ENCODE measurements at places on chromosomes 5 and 9.
A peak's percentile ranks its signal among the peaks of the same experiment; 100 is the strongest.

GRCh38 chr5:138721979-138722378 is 31.2 kb upstream of the CTNNA1 start:
- DNase-seq, result no peak

- DNase-seq, result no peak
Measured at GRCh38 chr9:21758540-21758939, 43.9 kb upstream of the MTAP start.

GRCh38 chr5:151178777-151179488 is 21.4 kb upstream of the ANXA6 start:
- no peak for DNase-seq

- no peak for DNase-seq
Measured at GRCh38 chr5:117020999-117021398, 446.4 kb upstream of the SEMA6A start.

GRCh38 chr5:157172403-157172802 is 6.3 kb upstream of the GARIN3 start:
- DNase-seq, result no peak

- DNase-seq, result no peak
Measured at GRCh38 chr5:54558362-54558761, 40.8 kb downstream of the SNX18 start.

DNA sequence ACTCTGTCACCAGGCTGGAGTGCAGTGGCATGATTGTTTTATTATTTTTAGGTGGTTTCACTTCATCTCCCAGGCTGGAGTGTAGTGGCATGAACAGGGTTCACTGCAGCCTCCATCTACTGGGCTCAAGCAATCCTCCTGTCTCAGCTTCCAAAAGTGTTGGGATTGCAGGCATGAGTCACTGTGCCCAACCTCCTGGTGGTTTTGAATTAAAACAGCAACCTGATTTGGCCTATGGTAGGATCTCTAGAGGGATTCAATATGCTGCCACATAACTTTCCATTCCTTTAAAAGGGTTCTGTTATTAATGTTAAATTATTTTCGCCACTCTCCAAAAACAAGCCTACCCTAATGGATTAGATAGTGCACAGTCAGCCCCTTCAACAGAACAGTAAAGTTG is 9.9 kb upstream of the HSPA4 start:
- peak; percentile 48 for DNase-seq

DNA sequence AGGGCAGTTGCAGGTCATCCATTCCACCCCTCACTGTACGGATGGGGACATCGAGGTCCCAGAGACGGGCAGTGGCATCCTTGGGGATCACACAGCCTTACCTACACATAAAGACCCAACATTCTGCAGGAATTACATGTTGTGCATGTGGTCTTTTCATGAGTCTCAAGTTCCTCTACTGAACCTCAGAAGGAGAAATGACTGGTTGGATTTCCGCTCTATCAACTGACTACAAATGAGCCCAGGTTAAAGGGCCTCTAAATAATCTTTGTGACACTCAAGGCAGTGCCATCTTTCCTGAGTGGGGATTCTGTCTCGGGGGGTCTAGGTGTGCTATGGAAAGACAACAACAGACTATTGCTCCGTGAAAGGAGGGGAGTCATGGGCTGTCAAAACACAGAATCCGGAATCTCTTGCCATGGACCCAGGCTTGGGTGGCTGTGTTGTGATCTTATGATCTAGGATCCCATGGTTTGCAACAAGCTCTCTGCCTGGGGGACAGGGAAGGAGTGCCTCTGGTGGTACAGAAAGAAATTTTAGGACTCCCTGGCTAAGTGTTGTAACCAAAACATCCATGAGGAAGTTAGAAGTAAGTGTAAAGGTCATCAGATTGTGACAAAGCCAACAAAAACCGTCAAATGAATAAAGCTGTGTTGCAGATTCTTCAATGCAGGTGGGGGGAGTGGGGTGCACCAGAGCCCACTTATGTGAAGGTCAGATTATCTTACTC is 1.9 kb upstream of the SLC31A2 start:
- no peak for DNase-seq

DNA sequence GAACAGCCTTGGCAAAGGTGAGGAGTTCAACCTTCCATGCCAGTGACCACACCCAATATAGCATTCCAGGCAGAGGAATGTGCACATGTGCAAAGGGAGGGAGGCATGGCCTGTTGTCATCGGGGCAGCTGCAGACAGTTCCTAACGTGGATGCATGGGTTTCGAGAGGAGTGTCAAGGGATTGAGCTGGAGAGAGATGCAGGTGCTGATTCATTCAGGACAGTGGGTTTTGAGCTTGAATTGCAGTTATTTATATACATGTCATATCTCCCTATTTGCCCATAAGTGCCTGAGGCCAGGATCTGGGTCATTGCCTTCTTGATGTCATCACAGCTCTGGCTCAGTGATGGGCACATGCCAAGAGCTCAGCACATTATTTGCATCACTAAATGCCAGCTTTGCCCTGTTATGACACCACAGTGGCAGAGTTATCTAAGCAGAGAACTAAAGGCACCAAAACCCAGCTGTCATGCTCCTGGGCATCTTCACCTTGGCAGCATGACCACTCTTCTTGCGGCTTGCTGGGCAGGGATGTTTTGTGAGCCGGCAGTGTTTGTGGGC is 278.0 kb downstream of the NTRK2 start:
- no peak for DNase-seq

- DNase-seq, result no peak
Measured at GRCh38 chr5:158050421-158050820, 191.5 kb upstream of the CLINT1 start.

- DNase-seq, result no peak
Measured at GRCh38 chr9:131333771-131334628, 44.5 kb downstream of the PLPP7 start.

GRCh38 chr9:72855890-72856523 is 96.8 kb downstream of the ALDH1A1 start:
- no peak for DNase-seq

DNA sequence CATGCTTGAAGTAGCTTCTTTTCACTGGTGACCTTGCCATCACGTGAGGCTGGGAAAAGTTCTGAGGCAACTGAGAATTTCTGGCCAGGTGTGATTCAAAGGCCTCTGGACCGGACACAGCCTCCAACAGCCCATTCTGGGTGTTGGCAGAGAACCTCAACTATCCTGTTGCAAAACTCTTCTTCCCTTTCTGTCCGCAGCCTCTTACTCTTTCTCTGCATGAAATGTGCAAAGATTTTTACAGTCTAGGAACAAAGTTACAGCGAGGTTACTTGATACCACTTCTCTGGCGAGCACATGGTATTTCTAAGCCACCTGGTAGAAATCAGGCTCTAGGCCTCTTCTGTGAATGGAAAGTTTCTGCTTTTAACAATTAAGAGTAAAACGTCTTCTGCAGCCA is 79.2 kb downstream of the FREM1 start:
- no peak for DNase-seq

- DNase-seq, result peak; percentile 62
Measured at GRCh38 chr5:171342362-171343111, 33.5 kb downstream of the TLX3 start.

DNA sequence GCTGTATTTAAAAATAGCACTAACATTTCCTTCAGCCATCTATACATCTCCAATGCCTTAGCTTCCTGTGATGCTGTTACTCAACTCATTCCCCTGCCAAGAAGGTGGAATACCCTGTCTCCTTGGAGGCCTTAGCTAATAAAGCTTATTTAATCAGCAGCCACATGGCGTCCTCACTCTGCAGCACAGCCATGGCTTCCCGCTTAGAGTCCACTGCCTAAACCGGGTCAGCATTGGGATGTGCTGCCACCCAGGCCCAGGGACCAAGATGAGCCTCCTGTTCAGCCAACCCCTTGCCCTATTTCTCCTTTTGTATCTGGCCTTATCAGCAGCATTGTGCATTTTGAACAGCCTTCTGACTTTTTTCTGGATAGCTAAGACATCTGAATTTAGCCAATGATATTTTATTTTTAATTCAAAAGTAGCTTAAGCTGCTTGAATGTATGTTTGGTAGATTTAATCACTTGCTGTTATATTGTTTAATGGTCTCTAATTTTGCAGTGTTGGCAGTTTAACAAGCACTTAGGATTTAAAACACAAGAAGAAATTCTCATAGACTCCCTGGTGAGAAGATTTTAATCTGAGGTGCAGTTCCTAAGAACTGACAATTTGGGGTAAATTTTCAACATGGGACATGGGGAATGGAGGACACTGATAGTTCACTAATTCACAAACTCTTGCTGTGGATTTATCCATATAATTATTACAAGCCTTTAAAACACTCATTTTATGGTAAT is 113.0 kb downstream of the RPS23 start:
- DNase-seq, result peak; percentile 37

Data from ACHN (cell line).